D721Med (cell line): ENCODE measurements at places on chromosomes 11 and 22.

DNA sequence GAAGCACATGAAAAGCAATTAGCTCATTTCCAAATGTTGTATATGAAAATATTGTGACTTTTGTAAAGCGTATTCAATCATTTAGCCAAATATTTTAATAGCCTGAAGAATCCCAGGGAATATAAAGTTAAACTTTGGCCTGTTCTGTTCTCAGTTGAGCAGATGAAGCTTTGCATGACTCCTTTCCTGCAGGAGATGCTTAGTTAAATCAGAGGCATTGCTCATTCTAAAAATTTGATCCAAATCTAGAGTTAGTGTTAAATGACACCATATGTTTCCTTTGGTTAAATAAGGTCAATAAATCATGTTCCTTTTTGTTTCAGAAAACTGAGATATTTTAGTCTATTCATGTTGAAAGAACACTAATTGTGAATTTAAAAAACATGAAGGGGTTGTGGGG, 51.2 kb upstream of the BIRC3 start:
- DNase-seq: no peak

- DNase-seq: no peak
These were observed 59.6 kb downstream of the ST3GAL4 start for GRCh38 chr11:126415128-126415527.

- no peak for DNase-seq
These were observed 27.6 kb upstream of the MPEG1 start for GRCh38 chr11:59240322-59240721.

DNA sequence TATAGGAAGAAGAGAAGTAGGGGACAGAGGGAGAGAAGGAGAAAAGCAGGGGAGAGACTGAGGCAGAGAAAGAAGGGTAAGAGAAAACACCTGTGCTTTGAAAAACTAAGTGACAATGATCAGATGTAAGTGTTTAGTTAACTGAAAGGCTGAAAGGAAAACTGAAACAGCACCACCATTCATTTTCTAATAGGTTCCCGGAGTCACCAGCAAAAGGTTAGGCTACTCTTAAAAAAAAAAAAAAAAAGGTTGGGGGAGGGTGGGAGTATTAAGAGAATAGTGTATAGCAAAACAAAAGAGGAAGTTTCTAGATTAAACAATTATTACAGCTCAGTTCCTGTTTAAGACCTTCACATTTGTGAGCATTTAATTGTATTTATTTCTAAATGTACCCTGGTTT, 113.8 kb downstream of the CADM1 start:
- DNase-seq: no peak

- no peak for DNase-seq
These were observed 9.0 kb downstream of the CDON start for GRCh38 chr11:126053415-126054286.

GRCh38 chr22:47301820-47302475, 539.5 kb downstream of the TBC1D22A start:
- no peak for DNase-seq

DNA sequence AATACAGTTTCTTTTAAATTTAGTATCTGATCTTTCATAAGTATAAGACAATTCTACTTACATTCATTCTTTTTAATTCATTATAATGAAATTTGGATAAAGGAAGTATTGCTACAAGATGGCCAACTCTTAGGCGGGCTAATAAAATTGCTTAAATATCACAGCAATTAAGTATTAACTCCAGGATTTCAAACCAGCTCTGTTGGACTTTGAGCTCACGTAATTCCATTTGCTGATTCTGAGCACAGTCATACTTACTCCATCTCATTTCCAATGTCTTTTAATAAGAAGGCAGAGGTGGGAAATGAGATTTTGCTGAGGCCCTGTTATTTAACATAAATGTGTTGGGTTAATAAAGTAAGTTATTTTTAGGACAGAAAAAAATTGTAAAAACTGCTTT, 748.1 kb downstream of the KCNA4 start:
- DNase-seq: no peak

- DNase-seq: no peak
These were observed 3.0 kb downstream of the DKK3 start for GRCh38 chr11:12005476-12005875.

DNA sequence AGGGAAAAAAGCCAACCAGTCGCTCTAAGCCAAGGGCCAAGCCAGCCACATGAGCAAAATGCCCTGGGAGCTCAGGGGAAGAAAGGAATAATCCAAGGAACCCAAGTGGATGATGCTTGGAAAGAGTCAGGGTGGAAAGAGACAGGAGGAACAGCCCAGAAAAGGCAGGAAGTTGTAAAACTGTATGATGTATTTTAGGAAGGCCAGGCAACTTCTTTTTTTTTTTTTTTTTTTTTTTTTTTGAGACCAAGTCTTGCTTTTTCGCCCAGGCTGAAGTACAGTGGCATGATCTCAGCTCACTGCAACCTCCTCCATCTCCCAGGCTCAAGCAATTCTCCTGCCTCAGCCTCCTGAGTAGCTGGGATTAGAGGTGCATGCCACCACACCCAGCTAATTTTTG, 1.6 kb downstream of the LGALS12 start:
- no peak for DNase-seq

DNA sequence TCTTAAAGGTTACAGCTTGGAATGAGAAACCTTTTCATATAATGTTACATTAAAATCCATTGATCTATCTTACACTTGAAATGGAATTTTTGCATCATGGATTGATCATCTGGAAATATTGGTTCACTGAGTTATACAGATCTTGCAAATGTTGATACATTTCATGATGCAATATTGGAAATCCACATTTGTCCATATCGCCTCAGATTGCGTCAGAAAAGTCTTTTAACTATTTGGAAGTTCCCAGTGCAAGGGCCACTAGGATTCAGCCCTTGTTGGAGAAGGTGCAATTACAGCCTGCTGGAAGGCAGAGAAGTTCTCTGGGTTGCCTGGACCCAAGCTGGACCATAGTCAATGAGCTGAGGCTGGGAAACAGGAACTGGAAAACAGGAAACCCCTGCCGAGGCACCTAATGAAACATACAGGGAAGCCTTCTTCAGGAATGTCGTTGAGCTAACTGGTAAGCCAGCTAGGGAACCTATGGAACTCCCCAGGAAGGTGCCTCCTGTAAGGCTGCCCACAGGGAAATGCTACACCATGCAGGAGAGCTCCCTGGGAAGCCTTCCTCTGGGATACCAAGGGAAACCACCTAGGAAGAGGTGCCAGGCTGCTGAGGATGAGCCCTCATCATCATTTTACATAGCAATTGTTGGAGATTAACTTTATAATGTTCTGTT, 600.4 kb upstream of the CADM1 start:
- no peak for DNase-seq

DNA sequence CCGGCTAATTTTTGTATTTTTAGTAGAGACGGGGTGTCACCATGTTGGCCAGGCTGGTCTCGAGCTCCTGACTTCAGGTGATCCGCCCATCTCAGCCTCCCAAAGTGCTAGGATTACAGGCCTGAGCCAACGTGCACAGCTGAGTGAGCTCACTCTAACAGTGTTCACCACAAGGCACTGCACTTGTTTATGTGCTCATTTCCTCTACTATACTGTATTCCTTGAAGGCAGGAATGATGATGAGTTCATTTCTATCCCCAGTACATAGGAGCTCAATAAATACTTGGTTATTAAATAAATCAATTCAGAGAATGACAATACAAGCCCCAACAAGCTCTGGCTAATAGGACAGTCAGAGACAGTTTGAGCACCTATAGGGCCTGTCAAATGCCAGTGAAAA, 29.1 kb downstream of the ALG8 start:
- DNase-seq: no peak

DNA sequence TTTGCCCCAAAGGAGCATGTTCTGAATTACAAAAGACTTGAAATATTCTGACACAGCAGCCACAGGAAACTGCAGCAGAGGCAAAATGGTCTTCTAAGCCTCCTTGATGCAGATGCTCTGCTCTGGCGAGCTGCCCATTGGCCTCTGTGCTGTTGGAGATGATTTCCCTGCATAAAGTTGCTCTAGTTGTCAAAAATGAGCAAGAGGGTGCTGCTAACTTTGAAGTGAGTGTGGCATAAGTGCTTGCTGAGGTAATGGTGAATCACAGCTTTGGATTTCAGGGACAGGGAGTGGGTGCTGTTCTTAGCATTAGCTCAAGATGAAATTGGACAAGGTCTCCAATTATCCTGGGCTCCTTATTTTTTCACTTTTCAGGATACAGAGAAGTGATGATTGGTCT, 435.4 kb downstream of the TMEM135 start:
- no peak for DNase-seq
